Stimulated activated CD4-positive, alpha-beta T cell treated with anti-CD3 and anti-CD28 coated beads, Interleukin-12 subunit alpha, Interleukin-12 subunit beta, amount 100 ng/mL, for 4 hours (primary cell): ENCODE measurements at places on chromosomes 2 and 18.

GRCh38 chr2:45578056-45578843 lies 32.8 kb downstream of the SRBD1 start:
- no peak for DNase-seq

DNA sequence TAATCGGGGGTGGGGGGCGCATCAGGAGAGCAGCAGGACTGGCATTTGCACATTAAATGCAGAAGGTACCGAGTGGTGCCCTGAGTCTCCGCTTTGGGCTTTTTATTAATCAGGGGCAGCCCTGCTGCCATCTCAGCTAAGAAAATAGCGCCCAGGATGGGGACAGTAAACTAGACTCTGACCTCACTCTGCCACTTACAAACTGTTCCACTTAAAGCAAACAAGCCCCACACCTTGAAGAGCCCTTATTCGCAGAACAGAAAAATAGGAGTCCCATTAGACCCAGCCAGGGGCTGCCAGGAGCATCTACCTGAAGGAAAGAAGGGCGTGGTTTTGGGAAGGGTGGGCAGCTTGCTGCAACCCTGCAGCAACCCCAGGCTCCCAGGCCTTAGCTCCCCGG lies 165.3 kb downstream of the TNS1 start:
- no peak for DNase-seq

DNA sequence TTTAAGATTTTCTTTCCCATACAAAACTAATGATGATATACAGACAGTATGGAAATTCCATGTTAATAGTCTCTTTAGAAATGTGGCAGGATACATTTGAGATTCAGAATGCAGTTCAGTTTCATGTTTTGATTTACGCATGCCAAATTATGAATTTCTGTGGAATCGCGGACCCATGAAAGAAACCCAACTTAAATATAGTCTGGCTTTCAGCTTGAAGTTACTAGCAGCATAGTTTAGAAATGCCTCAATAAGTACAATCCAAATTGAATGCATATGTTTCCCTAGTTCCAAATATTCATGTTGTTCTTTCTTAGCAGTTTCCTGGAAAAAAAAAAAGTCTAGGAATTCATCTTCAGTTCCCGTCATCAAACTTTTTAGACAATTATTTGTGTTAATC lies 164.1 kb upstream of the RASGRP3 start:
- no peak for DNase-seq

- no peak for DNase-seq
Observed at GRCh38 chr18:6920099-6920955, 190.8 kb downstream of the ARHGAP28 start.

- DNase-seq, result no peak
Observed at GRCh38 chr2:144858211-144858610, 338.3 kb upstream of the ZEB2 start.
